ENCODE measurements at places on chromosomes 6 and 20.

DNA sequence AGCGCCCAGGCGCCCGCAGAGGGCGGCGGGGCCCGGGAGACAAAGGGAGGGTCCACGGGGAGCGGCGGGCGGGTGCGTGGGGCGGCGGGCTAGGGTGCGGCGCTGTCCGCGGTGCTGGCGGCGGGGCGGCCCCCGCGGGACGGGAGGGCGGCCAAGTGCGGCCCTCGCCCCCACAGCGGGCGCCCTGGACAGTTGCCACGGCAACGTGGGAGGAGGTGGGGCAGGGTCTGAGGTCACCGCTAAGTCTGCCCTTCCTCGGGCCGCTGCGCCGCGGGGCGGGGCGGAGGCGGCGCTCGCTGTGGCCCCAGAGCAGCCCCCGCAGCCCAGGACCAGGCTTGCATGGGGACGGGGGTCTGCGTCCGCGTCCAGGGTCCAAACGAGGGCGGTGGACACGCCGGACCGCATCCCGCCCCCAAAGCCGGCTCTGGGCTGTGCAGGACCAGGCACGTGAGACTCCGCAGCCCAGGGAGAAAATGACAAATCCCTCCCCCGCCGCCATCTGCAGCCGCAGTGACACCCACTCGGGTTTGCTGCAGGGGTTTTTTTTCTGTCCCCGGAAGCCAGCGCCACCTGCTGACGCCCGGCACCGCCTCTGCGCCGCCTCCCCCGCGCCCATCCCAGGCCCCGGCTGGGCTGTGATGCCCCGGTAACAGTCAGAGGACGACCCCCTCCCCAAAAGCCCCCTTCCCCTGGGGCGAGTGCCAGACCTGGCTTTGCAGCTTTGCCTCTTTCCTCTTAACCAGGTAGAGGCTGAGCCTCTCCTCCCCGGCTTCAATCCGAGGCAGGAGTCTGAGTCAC, 36.8 kb downstream of the YTHDF1 start:
- DNase-seq: peak; percentile 28

GRCh38 chr20:19735446-19735845, 22.6 kb upstream of the RIN2 start:
- DNase-seq: peak; percentile 77

DNA sequence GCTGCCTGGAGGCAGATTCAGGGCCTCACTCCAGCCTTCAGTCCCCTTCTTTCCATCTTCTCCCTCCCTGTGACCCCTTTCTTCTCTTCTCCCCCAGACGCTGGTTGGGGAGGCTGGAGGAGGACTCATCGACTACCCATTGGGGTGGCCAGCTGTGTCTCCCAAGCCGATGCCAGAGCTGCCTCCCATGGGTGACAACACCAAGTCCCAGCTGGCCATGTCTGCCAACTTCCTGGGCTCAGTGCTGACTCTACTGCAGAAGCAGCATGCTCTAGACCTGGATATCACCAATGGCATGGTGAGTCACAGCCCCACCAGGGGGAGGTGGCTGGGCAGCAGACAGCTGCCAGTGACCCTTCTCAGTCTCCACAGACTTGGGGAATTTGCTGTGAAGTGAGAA, 12.9 kb downstream of the BPIFB4 start:
- DNase-seq: no peak

GRCh38 chr6:157248264-157248663, 75.1 kb downstream of the TMEM242 start:
- DNase-seq: no peak

- DNase-seq: no peak
Measured at GRCh38 chr6:82144852-82145340, 102.6 kb downstream of the IBTK start.

DNA sequence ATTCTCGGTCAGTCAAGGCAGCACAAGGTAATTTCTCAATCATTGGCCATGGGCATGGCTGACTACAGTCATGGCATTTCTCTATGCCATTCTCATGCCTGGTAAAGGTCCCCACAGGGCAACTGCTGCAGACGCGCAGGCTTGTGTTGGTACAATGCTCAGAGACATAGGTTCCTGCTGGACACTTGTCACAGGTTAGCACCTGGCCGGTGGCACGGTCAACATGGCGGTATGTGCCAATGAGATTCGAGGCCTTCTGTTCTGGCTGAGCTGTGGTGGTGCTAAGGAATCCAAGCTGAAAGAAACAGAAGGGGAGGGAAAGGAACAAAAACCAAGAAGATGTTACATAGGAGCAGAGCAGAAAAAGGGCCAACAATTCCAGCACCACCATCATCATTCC, 23.4 kb downstream of the TNFRSF21 start:
- no peak for DNase-seq

DNA sequence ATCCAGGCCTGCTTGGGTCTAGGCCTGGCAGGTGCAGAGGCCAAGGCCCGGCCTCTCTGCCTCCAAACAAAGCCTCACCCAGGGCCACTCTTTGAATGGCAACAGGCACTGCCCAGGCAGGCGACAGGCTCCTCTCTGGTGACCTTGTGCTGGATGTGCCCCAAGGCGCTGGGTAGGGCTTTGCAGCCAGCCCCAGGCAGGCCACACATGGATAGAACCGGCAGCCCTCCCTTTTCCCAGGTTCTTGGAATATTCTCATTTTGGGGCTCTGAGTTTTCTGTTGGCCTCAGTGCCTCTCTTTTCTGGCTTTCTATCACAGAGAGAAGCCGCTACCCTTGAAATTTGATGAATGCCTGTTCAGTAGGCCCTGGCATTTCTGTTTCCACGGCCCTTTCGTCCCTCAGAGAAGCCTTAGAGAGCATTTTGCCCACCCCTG, 18.9 kb downstream of the PKIG start:
- no peak for DNase-seq

- no peak for DNase-seq
Measured at GRCh38 chr6:42159431-42160024, 13.6 kb upstream of the GUCA1A start.

- no peak for DNase-seq
Measured at GRCh38 chr6:107215334-107215733, 100.0 kb upstream of the BEND3 start.

Measured in NCI-H2081 (cell line).